ENCODE measurements at places on chromosomes 12 and 14.

DNA sequence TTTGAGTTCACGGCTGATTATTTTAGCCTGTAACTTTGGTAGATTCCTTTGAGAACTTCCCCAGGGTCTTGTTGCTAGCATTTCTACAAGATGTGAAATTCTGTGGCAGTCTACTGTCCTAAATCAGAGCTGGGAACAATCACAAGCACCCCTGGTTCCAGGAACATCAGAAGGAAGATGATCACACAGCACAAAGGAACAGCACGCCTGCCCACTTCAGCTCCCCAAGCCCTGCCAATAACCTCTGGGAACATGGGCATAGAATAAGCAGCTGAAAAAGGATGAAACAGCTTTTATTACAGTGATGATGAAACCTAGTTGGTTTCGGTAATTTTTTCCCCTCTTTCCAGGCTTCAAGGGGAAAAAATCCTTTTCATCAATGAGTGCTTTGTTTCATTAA lies 12.3 kb downstream of the GPR19 start:
- DNase-seq = no peak

DNA sequence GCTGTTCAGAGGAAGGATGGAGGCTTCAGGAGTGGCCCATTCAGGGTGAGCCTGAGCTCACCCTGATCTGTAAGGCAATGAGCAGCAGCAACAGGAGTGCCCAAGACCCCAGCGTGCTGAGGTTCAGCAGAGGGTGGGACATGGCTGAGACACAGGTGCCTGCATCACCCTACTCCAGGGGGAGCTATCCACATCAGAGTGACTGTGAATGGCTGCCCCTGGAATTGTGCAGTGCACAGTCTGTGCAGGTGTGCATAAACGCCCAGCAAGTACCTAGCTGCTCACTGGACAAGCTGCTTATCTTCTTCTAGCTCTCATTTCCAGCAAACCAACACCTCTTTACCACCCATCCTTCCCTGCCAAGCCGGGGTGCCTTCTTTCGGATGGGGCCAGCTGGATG lies 140.6 kb upstream of the PRMT8 start:
- no peak for DNase-seq

- DNase-seq = no peak
These were observed 212.8 kb upstream of the KITLG start for GRCh38 chr12:88793096-88793495.

DNA sequence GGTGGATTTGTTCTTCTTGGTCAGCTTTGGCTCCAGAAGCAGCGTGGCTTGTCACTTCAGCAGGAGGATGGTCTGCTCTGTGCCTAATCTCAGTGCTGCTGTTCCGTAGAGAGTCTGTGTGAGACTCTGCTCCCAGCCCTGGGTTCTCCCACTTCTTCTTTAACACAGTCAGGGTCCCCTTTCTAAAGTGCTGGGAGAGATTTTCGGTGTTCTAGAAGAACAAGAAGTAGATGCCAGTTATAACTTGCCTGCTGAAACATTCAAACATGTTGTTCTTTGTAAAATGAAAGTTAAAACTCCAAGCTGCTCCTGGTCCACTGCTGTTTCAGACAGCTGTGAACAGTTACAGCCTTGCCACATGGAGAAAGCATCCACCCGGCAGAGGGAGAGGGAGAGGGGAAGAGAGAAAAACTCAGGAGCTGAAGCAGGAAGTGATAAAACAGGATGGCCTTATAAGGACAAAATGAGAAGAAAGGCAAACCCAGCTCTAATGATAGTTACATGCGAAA lies 55.2 kb upstream of the CERS5 start:
- DNase-seq = peak; percentile 54

- DNase-seq = no peak
These were observed 127.7 kb downstream of the SNAPC1 start for GRCh38 chr14:61889914-61890351.

- no peak for DNase-seq
These were observed 218.5 kb downstream of the NUAK1 start for GRCh38 chr12:105920161-105920684.

DNA sequence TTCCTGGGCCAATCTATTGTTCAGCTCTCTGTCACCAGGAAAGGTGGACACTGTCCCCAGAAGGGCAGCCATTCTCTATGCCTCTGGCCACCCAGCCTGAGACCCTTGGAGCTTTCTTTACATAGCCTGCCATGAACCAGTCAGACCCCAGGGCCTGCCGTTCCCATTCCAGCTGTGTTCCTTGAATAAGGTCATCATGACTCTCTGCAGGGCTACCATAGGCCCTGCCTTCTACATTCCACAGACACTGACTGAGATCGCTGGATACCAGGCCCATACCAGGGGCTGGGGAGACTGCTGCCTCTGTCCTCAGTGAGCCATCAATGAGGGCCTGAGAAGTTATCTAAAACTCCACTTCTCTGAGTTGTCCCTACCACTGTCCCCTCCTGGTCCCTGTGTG lies 75.5 kb downstream of the SYNE3 start:
- DNase-seq = no peak

DNA sequence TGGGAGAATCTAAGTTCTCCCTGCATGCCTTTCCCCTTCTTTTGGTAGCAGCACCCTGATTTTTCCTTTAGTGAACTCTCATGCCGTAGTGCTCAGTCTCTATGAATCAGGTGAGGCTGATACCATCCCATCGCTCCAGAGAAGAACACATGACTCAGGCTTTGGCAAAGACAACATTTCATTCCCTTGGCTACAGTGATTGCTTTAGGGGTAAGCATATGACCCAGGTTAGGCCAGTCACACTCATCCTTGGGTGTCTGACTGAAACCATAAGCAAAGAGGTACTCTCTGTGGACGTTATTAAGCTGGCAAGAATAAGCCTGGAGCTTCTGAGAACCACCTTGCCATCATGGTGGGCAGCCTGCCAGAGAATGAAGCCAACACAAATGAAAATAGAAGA lies 141.8 kb downstream of the MYRFL start:
- DNase-seq = no peak

DNA sequence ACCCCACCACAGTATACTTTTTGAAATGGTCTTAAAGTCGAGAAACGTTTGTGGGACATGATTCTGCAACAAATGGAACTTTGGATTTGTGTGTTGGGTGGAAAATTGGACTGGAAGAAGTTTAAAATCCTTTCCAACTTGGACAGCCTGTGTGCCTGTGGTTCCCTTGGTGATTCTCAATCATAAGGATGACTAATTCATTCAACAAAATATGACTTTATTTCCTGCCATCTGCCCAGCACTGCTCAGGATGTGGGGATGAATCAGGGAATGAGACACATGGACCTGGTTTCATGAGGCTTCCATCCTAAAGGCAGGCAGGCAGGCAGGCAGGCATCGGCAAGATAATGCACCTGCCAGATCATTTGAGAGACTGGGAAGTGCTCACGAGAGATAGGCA lies 57.3 kb upstream of the TMEM132D start:
- DNase-seq = no peak

DNA sequence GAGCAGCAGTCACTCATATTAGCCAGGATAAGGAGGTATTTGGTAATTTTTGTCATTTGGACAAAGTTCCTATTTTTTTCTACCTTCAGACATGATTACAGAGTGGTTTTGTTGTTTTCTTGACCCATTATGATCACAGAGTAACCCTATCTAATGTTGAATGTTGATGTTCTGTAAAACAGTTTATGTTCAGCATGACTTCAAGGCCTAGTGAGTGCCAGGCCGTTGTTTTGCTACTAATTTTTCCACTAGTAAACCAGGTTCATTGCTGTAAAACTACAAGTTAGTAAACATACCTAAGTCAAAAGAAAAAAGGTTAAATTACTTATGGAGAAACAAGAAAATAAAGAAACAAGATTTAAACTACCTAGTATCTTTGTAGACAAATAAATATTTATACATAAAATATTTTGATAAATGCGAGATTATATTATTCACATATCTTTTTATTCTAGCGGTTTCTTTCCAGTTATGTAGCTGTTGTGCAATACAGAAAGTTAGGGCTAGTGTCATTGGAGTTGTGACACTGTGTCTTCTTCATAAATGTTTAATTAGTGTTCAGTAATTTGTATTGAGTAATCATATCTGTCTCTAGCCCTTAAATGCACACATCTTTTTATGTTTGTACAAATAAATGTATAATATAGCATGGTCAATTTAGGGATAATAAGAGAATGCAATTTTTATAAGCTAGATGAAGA lies 16.5 kb downstream of the ETNK1 start:
- DNase-seq = no peak

- no peak for DNase-seq
These were observed 74.2 kb upstream of the CSRP2 start for GRCh38 chr12:76952995-76953394.

- no peak for DNase-seq
These were observed 197.1 kb downstream of the EFCAB11 start for GRCh38 chr14:89757313-89757939.

- DNase-seq = no peak
These were observed 215.5 kb downstream of the AACS start for GRCh38 chr12:125280482-125281377.

- no peak for DNase-seq
These were observed 24.9 kb upstream of the RHOJ start for GRCh38 chr14:63179383-63179782.

DNA sequence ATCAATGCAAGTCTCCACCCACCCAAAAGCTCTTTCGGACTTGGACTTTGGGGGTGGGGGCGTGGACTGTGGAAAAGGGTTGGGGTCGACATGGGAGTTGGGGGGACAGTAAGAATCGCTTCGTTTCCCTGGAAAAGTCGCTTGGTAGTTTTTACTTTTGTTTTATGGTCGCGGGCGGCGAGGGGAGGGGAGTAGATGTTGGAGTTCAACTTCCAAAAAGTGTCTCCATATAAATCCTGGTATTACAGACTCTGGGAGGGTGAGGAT lies 568 bp upstream of the BCL11B start:
- no peak for DNase-seq

GRCh38 chr14:52235434-52235833 lies 32.1 kb upstream of the PTGDR start:
- no peak for DNase-seq

- DNase-seq = no peak
These were observed 4.7 kb upstream of the GPATCH2L start for GRCh38 chr14:76146976-76147375.
